ENCODE measurements at places on chromosomes 12 and 14. TPM values are rescaled to one million over a fixed set of nuclear protein-coding genes. Genes with fewer than 3 reads are reported as not detected.
A peak's percentile ranks its signal among the peaks of the same experiment; 100 is the strongest.

DNA sequence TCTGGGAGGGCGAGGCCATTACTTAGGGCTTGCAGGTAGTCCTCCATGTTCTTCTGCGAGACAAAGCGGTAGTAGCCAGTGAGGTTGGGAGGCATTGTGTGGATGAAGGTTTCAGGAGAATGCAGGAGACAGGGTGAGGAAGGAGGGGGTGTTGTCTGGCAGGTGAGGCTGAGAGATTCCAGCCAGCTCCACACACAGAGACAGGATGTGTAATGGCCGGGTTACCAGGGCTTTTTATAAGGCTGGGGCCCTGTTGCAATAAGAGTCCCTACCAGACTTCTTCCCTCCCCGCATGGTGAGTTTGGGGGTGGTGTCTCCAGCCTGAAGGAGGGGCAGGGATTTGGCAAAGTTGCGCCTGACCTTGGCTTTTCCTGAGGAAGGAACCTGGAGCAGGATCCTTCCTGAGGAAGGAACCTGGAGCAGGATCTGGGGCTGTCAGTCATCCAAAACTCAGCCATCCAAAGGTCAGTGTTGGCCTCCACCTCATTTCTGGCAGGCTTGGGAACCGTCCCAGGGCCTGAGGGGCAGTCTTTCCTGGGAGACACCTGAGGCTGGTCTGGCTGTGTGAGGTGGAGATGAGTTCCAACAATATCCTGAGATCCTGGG lies at the start of gene RBP5:
TSS of gene RBP5 (minus strand) at position 209 of the 606 bp plus-strand sequence. CDS start at position 95, 114 bp downstream.
- no peak for DNase-seq
- no peak within 1 kb of the TSS for H3K27ac ChIP-seq
- H3K27me3 ChIP-seq, result no peaks in the 10 kb centered on the region
- H3K4me3 ChIP-seq, result peak within 1 kb of the TSS; percentile 67

DNA sequence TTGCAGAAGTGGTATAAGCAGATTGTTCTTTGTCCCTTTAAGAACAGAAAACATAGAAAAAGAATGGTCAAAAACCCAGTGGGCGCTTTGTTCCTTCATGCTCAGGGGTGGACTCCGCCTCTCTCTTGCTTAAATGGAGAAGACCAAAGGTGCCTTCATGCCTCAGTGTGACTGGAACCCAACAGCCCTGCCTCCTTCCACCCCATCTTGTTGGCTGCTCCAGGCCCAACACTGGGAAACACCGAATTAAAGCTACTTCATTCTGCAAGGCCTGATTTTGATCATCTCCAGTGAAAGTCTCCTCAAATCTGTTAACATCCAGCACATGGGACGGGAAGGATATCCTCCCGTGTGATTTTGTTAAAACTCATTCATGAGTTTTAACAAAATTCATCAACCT lies 103.7 kb downstream of the BCL11B start:
- no peak overlapping the region for H3K27ac ChIP-seq
- no peak overlapping the region for H3K4me3 ChIP-seq
- DNase-seq, result no peak
- H3K4me1 ChIP-seq, result no peaks in the 10 kb centered on the region
- H3K36me3 ChIP-seq, result no peaks in the 10 kb centered on the region

The GLS2 gene
- total RNA-seq, result not detected

DNA sequence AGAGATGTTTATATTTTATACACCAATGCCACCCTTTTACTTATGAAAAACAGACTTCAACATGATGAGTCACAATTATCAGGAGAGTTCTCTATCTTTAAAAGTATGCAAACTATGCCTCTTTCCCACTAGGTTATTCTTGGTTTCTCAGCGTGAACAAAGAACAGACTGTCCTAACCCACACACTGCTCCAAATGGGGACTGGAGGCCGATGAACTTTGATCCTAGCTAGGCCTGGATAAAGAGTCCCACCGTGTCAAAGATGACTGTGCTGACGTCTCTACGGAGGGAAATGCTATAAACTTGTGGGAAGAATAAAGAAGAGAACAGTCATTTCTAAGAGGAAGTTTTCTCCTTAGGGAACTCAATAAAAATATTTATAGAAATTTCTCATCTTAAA lies 160.1 kb downstream of the EPS8 start:
- peak overlapping the region; percentile 99 for H3K27ac ChIP-seq
- peaks cover 70% of the 10 kb centered on the region for H3K4me1 ChIP-seq
- H3K4me3 ChIP-seq, result peak overlapping the region; percentile 33
- DNase-seq, result peak; percentile 89

The RHNO1 gene
- 27.6 TPM for total RNA-seq

DNA sequence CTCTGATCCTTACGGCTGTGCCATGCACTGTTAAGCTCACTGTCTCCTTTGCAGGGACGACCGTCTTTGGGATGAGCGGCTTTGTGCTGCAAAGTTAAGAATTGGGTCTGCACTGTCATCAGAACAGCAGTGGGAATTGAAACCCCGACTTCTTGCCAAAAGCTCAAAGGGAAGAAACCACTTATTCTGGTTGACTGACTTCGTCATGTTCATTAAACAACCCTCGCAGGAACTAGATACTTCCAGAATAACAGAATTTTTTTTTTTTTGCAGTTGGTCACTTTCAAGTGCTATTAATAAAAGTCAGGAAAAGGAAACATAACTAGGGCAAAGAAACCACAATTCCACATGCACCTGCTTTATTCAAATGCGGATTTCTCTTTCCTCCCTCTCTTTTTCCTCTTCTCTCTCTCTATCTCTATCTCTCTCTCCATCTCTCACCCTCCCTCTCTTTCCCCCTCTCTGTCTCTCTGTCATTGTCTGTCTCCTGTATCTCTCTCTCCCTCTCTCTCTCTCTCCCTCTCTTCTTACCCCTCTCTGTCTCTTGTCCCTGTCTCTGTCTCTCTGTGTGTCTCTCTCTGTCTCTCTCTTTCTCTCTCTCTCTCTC lies 12.3 kb upstream of the GLT1D1 start:
- H3K27me3 ChIP-seq, result no peaks in the 10 kb centered on the region
- no peaks in the 10 kb centered on the region for H3K4me1 ChIP-seq
- H3K36me3 ChIP-seq, result no peaks in the 10 kb centered on the region
- no peak for DNase-seq
- H3K4me3 ChIP-seq, result no peak overlapping the region
- H3K27ac ChIP-seq, result no peak overlapping the region

DNA sequence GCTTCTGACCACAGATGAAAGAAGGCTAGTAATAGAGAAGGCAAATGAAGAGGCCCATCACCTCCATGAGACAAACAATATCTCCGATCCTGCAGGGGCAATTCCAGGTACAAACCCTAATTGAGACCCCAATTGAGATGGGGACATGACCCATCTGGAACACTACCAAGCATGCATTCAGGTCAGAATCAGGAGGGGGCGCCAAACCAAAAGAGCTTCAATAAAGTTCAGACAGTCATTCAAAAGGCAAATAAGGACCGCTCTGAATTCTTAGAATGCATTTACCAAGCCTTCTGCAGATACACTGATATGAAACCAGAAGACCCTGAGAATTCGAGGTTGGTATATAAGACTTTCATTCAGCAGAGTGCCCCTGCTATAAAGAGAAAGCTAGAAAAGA lies 10.2 kb upstream of the EDDM3B start:
- DNase-seq, result no peak
- no peaks in the 10 kb centered on the region for H3K27me3 ChIP-seq
- no peaks in the 10 kb centered on the region for H3K36me3 ChIP-seq
- H3K27ac ChIP-seq, result no peak overlapping the region

DNA sequence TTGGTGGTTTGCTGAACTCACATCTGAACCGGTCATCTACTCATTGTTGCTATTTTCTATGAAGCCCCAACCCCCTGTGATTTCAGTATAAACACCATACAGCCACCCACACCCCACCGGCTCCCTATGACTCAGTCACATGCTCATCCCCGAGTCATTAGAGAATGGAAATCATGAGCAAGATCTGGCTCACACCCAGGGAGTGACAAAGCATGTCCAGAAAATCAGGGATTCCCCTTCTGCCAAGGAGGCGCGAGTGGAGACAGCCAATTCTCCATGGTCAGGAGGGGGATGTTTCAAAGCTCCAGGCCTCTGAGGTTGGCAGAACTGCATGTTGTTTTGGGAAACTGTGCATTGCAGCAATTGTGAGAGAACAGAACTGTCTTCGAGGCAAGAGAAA lies 657.5 kb upstream of the TBX3 start:
- H3K27me3 ChIP-seq, result no peaks in the 10 kb centered on the region
- H3K4me1 ChIP-seq, result peaks cover 22% of the 10 kb centered on the region
- H3K36me3 ChIP-seq, result no peaks in the 10 kb centered on the region
- H3K27ac ChIP-seq, result peak overlapping the region; percentile 71
- no peak overlapping the region for H3K4me3 ChIP-seq

DNA sequence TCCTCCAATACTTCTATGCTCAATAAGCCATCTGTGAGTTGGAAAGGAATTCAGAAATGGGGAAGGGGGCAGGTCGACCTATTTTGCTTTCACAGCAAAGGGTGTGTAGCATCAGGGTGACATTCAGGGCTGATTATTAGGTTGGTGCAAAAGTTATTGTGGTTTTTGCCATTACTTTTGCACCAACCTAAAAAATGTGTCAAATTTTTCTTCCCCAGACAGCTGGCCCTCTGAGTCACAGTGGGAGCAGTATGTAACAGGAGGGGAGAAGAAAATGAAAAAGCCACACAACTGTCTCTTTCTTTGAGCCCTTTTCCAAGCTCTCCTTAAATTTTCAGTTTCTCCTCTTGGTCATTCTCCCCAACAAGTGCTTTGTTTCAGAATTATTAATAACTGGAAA lies 47.1 kb upstream of the GZMB start:
- H3K27ac ChIP-seq, result no peak overlapping the region
- no peak for DNase-seq
- no peaks in the 10 kb centered on the region for H3K4me1 ChIP-seq
- no peak overlapping the region for H3K4me3 ChIP-seq

- DNase-seq, result no peak
- H3K27me3 ChIP-seq, result no peaks in the 10 kb centered on the region
These were observed 4.9 kb downstream of the DUSP6 start for GRCh38 chr12:89347325-89347829.
